CD4-positive, alpha-beta T cell (primary cell): ENCODE measurements at places on chromosomes 5 and 9.

- no peak for DNase-seq
Observed at GRCh38 chr9:135604437-135605237, 34.7 kb downstream of the GLT6D1 start.

- DNase-seq, result no peak
Observed at GRCh38 chr9:3471883-3472282, 53.9 kb downstream of the RFX3 start.

DNA sequence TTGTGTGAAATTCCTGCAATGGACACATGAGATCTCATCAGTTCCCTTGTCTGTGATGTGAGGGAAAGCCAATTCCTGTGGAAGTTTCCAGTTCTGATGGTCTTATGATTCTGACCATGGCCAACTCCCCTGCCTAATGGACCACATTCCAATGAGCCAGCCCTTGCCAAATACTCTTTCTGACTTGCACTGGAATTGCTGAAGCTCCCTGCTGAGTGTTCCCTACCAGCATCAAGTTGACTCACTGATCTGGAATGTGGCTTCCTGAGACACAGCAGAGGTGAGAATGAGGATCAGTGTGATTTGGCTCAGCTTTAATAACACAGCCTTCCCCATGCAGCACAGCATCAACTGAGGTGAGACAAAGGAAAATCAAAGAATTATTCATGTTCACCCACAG lies 427.8 kb downstream of the KDM4C start:
- DNase-seq, result no peak

GRCh38 chr5:5141339-5141599 lies 1.1 kb downstream of the ADAMTS16 start:
- DNase-seq, result no peak

- no peak for DNase-seq
Observed at GRCh38 chr5:34818717-34819116, 20.2 kb upstream of the TTC23L start.

DNA sequence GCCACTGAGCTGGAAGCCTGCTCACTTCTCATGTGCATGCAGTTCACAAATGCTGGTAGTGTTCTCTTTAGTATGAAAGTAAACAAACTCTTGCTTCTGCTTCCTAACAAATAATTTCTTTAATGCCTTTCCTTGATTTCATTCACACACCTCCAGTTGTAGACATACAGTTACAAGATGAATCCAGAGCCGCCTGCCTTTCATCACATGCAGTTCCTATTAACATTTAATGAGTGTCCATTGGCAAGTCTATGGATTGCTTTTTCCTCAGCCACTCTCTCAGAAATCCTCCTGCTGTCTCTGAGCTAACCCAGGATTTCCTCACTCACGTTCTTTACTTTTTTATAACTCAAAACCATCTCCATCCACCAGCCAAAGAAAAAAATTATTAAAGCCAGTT lies 408.6 kb downstream of the BNC2 start:
- no peak for DNase-seq

GRCh38 chr5:165137701-165138100 lies 1632.3 kb downstream of the MAT2B start:
- DNase-seq, result no peak

- DNase-seq, result no peak
Observed at GRCh38 chr5:138943599-138944173, 68.6 kb upstream of the LRRTM2 start.

DNA sequence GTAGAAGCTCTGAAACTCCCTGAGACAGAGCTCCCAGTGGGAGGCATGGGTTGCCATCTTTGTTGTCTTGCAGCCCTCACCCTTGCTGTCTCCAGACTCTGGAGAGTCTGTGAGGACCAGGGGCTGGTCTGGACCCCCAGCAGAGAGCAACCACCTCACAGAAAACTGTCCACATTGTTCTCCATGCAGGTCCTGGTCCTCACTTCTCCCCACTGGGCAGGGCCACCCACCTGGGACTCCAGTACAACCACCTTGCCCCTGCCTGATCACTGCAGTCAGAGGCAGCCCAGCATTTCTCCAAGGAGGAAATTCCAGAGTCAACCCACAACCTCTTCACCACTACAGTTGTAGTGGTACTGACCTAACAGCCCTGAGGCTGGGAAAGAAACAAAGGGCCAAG lies 285.6 kb upstream of the RPS23 start:
- DNase-seq, result no peak
